ENCODE measurements at places on chromosomes 16 and 17.

GRCh38 chr16:10931134-10931533 is 11.1 kb downstream of the DEXI start:
- DNase-seq: peak; percentile 52

DNA sequence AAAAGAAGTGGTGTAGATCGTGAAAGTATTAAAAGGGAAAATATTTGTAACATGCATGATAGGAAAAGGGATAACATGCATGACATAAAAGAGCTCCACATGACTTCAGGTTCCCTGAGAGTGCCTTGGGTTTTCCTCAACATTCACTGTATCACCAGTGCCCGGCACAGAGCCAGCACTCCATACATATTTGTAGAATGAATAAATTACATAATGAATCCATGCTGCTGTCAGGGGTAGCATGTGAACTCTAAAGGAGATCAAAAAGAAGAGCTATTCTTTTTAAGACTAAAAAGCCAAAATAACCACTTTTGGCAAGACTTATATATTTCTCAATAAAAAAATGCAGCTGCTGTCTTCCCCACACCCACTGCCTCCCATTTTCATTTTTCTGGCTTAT is 2.7 kb upstream of the ZNF594 start:
- DNase-seq: no peak

DNA sequence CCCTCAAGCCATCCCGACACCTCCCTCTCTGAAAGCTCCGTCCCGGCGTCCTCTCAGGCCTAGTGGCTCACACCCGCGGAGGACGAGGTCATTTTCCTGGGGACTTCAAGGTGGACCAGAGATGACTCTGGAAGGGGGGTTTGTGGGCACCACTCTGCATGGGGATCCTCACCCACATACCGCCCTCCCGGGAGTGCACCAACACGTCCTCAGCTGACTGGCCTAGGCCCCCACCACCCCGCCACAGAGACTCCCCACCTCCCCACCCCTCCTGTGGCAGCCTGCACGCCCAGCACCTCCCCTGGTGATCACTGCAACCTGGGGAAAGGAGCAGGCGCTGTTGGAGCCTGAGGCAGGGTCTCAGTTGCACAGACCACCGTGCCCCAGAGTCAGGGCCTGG is 2.4 kb upstream of the SOX8 start:
- no peak for DNase-seq

GRCh38 chr16:8946544-8946943 is 17.2 kb downstream of the USP7 start:
- DNase-seq: no peak

DNA sequence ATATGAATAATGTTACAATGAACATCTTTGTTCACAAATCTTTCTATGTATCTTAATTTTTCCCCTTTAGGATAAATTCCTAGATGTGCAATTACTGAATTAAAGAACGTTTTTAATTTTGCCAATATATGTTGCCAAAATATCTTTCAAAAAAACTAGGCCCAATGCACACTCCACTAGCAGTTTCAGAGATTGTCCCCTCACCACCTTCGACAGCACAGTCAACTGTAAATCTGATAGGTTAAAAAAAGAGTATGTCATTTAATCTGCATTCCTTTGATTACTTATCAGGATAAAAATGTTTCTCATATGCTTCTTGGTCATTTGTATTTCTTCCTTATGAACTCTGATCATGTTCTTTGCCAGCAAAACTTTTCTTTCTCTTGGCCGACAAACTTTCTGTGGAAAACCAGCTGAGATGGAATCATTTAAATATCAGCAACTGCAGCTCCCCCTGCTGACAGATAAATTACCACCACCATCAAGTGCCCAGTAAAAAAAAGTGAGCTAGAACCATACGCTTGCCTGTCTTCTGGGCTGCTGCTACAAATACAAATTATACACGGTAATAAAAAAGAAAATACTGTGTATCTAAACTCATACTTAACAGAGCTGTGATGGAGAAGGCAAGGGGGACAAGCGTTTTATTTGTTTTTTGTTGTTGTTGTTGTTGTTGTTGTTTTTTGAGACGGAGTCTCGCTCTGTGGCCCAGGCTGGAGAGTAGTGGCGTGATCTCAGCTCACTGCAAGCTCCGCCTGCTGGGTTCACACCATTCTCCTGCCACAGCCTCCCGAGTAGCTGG is 19.6 kb upstream of the KANSL1 start:
- DNase-seq: peak; percentile 79

DNA sequence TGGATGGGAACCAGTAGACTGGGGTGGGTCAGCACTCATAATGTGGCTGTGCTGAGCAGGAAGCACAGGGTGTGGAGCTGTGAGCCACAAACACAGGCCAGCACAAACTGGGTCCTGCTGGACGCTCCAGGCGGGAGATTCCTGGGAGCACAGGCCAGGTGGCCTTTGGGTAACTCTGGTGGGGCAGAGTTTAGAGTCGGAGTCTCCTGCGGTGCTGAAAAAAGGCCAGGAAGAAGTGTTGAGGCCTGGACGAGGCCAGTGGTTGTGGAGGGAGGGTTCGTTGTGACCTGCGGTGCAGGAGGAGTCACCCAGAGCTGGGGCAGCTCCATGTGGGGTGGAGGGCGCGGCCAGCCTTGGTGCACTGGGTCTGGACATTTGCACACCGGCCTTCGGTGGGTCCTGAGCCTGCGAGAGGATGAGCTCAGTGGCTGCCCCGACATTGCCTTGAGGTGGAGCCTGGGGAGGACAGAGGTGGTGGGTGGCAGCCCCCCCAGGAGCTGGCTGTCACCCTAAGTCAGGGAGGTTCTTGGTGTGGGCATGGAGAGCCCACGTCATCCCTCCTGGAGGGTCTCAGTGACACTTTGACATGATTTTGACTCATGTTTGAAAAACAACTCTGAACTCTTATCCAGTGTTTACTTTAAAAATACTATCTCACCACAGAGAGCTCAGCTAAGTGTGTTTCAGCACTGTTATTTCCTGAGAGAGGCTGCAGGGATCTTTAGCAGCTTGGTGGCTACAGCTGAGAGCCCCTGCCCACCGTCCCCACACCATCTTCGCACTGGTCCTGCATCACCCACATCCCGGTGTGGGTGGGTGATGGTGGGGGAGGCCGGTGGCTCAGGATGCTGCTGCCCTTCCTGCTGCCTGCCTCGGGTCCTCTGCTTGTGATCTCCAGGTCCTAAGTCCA is 98.7 kb downstream of the NPIPB11 start:
- DNase-seq: no peak

- DNase-seq: no peak
Measured at GRCh38 chr16:660459-661183, 7.3 kb upstream of the RHOT2 start.

DNA sequence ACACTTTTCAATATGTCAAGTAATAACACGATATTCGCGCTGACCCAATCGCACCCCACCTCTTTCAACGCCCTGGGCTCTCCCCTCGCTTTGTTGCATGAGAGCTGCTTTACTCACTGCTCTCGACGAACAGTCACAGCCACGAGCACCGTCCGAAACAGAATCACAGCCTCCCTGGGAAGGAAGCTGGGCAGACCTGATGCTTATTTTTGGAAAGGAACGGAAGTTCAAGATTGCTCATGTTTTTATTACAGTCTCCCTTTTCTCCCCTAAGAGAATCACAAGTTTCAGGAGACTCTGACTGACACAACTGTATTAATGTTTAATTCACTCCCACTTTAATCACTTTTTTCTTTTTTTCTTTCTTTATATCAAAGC is 67.8 kb downstream of the ANKRD11 start:
- no peak for DNase-seq

DNA sequence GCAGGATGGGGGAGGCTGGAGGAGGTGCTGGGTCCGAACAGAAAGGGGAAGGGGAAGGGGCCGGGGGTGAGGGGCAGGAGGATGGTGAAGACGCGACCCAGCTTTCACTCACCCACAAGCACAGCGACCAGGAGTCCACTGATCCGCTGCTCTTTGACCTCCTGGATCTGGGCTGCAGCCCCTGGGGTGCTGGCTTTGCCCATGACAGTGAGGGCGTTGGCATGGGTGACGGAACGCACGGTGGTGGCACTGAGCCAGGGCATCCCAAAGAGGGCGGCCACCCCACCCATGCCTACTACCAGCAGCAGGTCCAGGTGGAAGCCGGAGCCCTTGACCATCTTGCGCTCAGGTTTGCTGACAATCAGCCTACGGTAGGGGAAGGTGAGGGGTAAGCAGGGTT is 14.9 kb downstream of the SLC4A1 start:
- no peak for DNase-seq

DNA sequence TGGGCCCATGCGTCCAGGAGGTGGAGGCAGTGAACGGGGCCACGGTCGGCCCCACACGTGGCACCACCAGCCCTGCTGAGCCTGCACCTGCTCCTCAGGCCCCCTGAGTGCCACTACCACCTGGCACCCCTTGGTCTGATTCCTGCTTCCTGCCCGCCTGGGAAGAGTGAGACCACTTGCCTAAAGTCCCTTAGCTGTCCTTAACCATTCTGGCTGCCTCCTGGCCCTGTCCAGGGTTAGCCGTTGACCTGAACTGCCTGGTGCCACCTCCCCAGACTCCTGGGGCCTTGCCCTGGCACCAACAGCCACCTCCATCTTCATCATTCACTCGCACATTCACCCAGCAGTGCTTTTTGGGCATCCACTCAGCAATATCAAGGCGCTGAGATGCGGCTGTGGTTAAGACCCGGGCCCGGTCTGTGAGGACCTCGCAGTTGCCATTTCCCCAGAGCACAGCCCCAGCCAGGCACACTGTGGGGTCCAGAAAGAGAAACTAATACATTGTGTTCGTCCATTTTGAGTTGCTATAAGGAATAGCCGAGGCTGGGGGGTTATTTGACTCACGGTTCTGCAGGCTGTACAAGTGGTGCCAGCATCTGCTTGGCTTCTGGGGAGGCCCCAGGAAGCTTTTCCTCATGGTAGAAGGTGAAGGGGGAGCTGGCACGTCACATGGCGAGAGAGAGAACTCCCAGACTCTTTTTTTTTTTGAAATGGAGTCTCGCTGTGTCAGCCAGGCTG is 318.4 kb downstream of the SEC14L1 start:
- no peak for DNase-seq

DNA sequence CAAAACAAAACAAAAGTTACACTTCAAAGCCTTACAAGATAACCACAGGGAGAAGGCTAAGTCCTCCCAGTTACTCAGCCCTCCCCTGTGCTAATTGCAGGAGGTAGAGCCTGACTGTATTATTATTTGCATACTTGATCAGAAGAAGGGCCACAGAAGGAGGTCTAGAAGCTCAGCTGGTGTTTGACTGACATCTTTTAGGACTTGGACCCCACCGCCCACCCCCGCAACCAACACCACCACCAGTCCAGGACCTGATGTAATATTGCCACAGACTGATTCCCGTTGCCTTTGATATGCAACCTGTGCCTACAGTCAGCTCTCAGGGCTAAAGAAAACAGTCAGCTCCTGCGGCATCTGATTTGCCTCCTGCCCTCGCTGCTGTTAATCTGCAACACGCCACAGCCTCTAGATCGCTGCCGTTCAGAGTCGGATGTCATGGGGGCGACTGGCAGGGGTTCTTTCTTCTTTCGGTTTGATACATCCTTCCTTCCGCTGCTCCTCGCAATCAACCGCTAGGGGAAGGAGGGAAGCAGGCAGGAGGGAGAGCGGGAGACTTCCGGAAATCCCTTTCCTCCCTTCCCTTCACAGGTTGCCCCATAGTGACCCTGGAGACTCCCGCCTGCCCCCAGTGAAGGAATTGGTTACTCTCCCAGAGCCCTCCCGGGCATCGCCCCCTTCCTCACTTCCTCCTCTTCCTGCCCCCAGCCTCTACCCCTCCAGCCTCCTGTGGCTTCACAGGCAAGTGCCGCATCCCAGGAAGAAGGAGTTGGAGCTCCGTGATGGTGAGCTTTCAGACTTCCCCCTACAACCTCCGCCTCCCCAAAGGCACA is 90.5 kb upstream of the SOX9 start:
- DNase-seq: peak; percentile 40

GRCh38 chr16:88465387-88465983 is 12.4 kb downstream of the ZFPM1 start:
- no peak for DNase-seq

GRCh38 chr17:70298929-70299531 is 129.7 kb downstream of the KCNJ2 start:
- no peak for DNase-seq

- DNase-seq: no peak
Measured at GRCh38 chr16:58421059-58421458, 28.8 kb downstream of the GINS3 start.

GRCh38 chr17:36816907-36817288 is 120.4 kb upstream of the LHX1 start:
- no peak for DNase-seq

GRCh38 chr17:27283060-27283459 is 10.9 kb upstream of the WSB1 start:
- DNase-seq: no peak

DNA sequence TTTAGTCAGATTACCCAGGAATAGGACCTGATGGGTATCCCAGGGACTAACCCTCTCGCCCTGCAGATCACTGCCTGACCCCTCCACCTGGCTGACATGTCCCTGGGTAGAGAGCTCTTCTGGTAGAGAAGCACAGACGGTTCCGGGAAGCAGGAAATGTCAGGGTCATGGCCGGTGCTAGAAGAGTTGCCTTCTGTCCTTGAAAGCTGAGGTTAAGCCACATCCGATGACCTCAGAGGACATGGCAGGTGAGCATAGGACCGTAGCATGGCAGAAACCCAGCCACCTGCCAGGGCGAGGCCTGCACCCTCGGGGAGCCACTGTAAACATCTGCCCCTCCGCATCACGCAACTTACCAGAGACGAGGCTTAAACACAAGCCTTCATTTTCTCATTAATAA is 483.7 kb downstream of the SOX9 start:
- no peak for DNase-seq

- DNase-seq: no peak
Measured at GRCh38 chr17:17241656-17242055, 4.7 kb upstream of the FLCN start.

GRCh38 chr17:1493291-1493980 is 950 bp upstream of the MYO1C start:
- no peak for DNase-seq

All from KBM-7 (cell line).